Effector CD4-positive, alpha-beta T cell (primary cell): ENCODE measurements at places on chromosomes 16 and 17.

DNA sequence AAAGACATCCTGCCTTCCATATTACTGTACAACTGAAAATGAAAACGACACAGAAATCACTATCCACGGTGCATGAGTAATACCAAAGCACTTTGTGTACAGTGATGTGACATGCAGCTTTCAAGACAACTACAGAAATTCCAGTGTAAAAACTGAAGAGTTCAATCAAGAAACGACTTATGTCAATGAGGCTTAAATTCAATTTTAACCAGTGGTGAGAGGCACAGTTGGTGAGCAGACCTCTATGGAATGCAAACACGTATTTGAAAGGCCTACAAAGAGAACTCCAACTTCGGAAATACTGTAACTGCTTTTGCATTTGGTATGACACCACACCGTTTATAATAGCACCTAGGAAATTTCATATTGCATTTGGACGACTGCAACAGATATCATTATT, 87.6 kb downstream of the USP31 start:
- no peak for DNase-seq

GRCh38 chr17:5446786-5447185, 7.8 kb upstream of the C1QBP start:
- DNase-seq = no peak

DNA sequence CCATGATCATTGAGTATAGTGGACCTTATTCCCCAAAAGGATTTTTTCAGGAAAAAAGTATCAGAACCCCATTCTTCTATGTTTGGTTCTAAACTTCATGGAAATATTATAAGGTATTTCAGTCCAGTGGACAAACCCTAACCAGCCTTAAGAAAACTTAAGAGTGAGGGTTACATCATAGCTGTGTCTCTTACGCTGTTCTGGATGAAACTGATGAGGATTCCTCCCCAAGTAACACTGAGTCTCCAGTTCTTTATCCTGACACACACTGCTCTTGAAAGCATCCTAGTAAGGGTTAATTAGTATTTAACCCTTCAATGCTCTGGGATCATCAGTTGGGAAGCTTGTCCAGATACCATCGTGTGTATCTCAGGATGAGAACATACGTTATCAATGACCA, 5.0 kb downstream of the LYRM1 start:
- DNase-seq = no peak

GRCh38 chr17:6487251-6488007, 43.2 kb downstream of the PIMREG start:
- DNase-seq = no peak

GRCh38 chr16:72264771-72265170, 92.8 kb upstream of the PMFBP1 start:
- no peak for DNase-seq

- DNase-seq = no peak
Observed at GRCh38 chr16:52629296-52629695, 82.4 kb upstream of the TOX3 start.

DNA sequence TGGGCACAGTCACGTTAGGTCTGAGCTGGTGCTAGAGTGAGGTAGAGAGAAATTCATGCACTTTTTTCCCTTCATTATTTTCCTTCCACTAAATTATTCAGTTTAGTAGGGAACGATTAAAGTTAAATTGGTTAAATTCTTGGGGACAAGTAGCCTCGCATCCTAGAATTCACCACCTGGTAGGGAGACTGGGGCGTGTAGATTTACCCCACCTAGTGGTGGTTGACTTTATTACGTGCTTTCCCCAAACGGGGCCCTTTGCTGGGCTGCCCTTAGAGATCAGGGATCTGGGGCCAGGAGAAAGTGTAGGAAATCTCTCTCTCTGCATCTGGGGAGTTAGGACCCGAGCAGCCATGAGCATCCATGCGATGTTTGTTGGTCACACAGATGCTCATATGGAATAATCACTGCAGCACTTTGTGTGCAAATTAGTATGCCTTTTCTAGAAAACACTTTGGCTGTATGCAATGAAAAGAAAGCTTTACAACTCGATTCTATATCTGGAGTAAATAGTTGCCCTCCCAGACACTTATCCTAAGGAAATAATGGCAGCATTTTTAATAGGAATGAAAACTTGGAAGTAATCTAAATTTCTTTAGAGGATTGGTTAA, 107.0 kb downstream of the PLCG2 start:
- DNase-seq = no peak

DNA sequence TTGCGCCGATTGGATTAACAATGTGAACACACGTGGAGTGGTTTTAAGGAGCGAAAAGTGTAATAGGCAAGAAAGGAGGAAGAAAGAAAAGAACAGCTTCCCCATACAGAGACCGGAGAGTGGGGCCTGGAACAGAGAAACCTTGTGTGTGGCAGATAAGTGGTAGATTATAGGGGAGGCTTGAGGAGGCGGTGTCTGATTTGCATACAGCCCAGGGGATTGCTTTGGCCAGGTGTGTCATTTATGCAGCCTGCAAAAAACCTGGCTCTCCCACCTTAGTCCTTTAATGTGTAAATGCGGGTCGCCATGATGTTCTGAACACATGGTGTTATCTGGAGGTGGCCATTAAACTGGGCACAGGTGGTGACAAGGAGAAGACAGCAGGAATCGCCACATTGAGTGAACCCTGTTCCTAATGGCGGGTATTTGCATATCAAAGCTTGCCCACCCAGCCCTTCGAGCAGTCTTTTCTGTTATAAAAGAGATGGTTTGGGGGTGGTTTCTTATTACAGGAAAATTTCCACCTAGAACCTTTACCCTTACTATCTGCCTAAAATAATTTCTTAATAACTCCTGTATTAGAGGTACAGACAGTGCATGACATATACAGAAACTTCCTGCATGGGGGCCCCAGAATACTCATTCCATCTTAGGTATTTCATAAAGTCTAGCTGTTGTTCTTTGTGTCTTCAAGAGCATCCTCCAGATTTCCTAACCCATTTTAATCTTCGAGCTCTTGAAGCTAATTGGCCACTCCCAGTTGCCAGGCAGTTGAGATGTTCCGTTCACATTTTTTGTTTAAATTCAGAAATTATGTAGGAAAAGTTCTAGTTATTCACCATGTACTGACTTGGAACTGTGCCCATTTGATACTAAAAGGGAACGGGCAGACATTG, 292.5 kb downstream of the RBFOX1 start:
- DNase-seq = no peak

DNA sequence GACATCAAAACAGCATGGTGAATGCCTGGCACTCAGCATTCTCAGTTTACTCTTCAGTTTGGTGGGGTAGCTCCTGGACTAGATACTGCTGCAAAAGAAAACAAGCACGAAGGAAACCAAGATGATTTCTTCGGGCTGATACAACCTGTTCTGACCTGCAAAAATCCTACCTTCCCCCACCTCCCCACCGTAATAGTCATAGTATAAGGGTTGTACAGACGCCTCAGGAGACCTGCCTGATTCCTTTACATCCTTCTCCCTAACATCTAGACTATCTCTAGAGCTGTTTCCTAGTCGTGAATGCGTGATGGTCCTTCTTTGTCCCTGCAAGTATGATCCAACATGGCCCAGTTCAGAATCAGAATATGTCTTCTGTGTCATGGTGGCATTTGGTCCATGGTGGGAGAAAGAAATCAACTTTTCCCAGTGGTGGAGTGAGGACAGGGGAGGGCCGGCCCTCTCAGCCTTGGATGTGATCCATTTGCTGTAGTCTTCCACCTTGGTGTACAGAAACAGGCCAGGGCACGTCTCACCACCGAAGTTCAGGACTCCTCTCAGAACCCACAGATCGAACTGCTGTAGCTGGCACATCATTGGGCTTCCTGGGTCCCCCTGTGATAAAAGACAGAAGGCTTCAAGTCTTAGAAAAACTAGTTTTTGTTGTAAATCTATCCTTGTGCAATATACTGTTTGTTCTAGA, 14.5 kb downstream of the PRSS54 start:
- no peak for DNase-seq

GRCh38 chr17:78504156-78504925, 72.9 kb downstream of the DNAH17 start:
- DNase-seq = no peak

GRCh38 chr16:75627851-75628250, 4.8 kb upstream of the ADAT1 start:
- no peak for DNase-seq

DNA sequence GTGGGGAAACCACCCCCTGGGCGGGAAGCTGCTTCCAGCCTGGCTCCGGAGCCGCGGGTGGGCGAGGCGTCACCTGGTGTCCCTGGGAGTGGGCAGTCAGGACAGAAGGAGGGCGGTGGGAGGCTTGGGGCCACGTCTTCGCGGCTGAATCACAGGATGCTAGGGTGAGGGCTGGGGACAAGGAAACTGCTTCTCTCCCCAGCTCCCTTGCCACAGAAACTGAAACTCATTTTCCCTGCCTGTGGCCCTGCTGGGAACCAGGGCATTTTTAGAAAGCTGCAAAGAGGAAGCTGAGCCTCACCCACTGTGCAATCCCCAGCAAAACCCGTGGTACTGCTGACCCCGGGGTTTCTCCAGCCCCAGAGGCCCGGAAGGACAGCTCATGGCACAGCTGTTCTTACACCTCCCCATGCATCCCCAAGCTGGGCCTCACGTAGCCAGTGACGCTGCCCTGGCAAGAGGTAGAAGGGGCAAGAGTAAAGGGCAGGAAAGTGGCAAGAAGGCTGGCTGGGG, 8.2 kb downstream of the RHBDF2 start:
- DNase-seq = no peak

- DNase-seq = no peak
Observed at GRCh38 chr17:54814371-54814770, 86.3 kb upstream of the TOM1L1 start.

- no peak for DNase-seq
Observed at GRCh38 chr17:83191388-83192160, 112.2 kb downstream of the METRNL start.

GRCh38 chr17:74545843-74546230, at the start of gene CD300C:
Gene CD300C, minus strand, starts transcription at chr17:74546115. Its CDS starts 333 bp downstream, at chr17:74545782.
- DNase-seq = no peak

- DNase-seq = no peak
Observed at GRCh38 chr16:65658349-65658748, 536.5 kb upstream of the CDH11 start.

GRCh38 chr17:67258821-67259468, 13.9 kb upstream of the HELZ start:
- DNase-seq = no peak

DNA sequence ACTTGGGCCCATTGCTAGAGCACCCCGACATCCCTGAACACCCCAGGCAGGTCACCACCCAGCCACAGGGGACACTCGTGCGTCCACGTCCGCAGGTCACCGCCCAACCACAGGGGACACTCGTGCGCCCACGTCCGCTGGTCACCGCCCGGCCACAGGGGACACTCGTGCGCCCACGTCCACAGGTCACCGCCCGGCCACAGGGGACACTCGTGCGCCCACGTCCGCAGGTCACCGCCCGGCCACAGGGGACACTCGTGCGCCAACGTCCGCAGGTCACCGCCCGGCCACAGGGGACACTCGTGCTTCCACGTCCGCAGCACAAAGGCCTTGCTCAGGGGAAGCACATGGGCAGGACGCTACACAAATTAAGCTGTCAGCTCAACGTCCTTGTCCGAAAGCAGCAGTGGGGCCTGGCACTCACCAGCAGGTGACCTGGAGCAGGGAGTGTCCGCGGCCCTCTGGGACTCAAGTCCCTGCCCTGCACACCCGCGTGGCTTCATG, 17.7 kb downstream of the GALNS start:
- no peak for DNase-seq

DNA sequence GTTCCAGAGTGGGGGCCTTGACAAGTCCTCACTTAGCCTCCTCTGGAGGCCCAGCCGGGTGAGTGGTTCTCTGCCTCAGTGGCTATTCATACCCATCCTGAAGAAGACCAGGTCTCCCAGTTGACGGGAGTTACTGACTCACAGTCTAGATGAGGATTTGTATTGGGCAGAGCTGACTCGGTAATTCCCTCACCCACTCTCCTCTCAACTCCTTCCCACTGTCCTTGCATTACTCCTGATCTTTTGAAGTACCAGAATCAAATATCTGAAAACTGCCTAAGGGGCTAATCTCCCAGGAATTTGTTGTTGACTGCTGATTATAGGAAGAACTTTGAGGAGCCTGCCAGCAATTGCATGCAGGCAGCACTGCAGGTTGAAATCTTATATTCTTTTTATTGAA, 14.2 kb downstream of the SAP30BP start:
- no peak for DNase-seq

GRCh38 chr16:78134944-78135619, 35.6 kb downstream of the WWOX start:
- DNase-seq = no peak

DNA sequence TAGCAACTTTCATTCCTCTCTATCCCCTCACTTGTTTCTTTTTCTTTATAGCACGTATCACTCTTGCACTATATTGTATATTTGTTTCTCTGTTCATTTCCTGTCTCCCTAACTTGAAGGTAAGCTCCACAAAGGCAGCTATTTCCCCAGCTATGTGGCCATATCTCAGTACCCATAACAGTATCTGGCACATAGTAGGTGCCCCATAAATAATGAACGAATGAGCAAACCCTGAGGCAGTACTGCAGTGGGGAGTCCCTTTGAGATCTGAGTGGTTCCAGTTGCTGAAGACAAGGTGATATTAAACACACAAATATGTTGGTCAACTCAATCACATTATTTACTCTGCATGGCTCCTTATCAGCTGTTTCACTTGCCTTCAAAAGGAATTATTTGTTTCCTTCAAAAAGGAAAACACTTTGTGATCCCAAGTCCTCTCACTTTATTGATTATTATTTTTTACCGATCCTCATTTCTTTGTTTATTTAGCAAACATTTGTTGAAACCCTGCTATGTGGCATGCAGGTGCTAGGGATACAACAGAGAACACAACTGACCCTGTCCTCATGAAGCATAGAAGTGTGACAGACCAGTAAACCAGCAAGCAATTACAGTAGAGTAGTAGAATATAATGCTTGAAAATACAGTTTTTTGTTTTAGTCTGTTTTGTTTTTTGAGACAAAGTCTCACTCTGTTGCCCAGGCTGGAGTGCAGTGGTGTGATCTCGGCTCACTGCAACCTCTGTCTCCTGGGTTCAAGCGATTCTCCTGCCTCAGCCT, 5.7 kb upstream of the ADAP2 start:
- no peak for DNase-seq

- DNase-seq = no peak
Observed at GRCh38 chr17:80868022-80868609, 123.5 kb upstream of the CHMP6 start.

DNA sequence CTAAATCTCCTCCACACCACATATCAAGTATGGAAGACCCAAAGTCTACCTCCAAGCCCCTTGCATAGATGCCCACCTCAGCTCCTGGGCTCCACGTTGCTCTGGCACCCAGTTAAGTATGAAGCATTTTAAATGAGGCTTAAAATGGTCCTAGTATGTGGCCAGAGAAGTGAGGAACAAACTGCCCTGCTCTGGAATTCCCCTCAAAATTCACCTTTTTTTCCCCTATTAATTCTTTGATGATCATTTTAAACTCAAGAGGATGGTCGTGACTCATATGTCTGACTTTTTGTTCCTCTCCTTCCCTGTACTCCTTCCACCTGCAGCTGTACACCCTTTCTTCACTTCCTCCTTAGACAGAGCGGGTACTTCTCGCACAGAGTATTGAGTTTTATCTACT, 234.5 kb upstream of the MYOCD start:
- no peak for DNase-seq

- no peak for DNase-seq
Observed at GRCh38 chr16:52834736-52835465, 217.8 kb downstream of the CHD9NB start.
